ENCODE measurements at places on chromosomes 6 and 20. TPM values are rescaled to one million over a fixed set of nuclear protein-coding genes. Genes with fewer than 3 reads are reported as not detected.

GRCh38 chr6:149963212-149963461, 606 bp upstream of the ULBP1 start:
- DNase-seq: no peak

Gene PHF1
- total RNA-seq: 448 TPM

DNA sequence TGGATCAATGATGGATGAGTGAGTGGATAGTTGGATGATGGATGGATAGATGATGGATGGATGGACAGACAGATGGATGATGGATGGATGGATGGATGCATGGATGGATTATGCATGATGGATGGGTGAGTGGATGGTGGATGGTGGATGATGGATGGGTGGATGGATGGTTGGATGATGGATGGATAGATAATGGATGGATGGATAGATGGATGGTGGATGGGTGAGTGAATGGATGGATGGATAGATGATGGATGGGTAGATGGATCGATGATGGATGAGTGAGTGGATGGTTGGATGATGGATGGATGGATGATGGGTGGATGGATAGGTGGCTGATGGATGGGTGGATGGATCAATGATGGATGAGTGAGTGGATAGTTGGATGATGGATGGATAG, 176.0 kb downstream of the TAF4 start:
- DNase-seq: no peak

Gene PLAGL2
- total RNA-seq: 18.9 TPM

DNA sequence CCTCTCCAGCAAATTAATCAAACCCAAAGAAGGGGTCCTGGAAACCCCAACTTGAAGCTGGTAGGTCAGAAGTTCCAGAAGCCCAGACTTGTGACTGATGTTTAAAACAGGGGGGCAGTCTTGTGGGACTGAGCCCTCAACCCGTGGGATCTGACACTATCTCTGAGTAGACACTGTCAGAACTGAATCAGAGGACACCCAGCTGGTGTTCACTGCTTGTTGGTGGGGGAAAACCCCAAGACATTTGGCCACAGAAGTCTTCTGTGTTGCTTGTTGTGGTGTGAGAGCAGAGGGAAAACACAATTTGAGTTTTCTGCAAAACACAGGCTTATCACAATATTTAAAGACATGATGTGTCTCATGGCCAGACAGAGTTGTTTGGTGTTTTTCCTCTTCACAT, 29.9 kb downstream of the KIF13A start:
- DNase-seq: no peak

GRCh38 chr6:27209659-27210269, 37.7 kb upstream of the PRSS16 start:
- no peak for DNase-seq

Gene DZANK1
- 2.5 TPM for total RNA-seq

DNA sequence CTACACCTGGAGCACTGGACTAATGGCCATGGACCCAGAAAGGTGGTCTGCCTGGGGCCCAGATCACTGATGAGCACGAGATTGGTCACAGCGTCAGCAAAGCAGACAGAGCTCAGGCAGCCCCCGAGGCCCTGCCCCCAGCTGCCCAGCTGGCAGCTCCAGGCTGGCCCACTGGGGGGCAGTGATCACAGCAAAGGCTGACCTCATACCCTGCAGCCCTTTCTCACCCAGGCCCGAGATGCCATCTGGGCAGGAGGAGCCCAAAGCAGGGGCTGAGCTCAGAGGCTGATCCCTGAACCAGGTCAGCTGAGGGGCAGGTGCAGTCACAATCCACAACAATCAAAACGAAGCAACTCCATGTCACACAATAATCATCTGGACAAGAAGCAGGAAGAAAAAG, 4.1 kb downstream of the MAP1LC3A start:
- DNase-seq: no peak

DNA sequence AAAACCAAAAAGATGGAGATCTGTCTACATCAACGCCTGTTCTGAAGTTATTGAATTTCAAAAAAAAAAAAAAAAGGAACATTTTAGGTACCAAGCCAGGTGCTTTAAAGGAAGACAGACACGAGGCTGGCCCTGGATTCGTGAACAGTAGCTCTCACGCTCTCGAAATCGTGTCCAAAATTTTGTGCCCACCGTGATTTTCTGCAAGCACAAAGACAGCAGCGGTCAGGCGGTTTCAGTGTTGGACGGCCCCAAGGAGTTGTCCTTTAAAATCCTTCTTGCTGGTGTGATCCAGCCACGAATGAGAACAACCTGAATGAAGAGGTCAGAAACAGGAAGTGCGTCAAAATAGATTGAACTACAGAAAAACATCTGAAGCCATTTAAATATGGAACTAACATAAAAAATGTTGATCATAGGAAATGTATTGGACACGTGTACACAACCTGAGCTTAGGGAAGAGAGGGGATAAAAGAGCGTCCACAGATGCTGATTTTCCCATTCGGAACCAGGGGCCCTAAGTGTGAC, 78.2 kb downstream of the THBS2 start:
- DNase-seq: no peak

DNA sequence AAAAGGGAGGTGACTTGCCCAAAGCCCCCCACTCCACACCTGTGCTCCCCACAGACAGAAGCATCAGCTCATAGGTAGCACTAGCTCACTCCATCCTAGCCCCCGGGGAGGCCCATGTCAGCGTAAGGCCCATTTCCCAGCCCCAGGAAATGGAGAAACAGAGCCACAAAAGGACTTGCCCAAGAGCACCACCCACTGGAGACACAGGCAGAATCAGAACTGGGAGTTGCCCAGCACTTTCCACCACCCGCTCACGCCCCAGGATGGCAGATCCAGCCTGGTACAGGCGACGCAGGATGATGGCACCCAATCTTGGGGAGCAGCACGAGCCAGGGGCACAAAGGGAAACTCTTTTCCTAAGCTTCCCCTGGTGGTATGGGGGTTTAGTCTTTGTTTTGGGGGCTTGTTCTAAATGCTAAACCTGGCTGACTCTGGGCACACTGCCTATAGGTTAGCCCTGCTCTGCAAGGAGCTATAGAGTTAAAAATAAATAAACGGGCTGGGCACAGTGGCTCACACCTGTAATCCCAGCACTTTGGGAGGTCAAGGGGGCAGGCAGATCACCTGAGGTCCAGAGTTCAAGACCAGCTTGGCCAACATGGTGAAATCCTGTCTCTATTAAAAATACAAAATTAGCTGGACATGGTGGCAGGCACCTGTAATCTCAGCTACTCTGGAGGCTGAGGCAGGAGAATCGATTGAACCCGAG, 11.8 kb downstream of the C20orf203 start:
- DNase-seq: no peak

Gene CST4
- not detected for total RNA-seq

DNA sequence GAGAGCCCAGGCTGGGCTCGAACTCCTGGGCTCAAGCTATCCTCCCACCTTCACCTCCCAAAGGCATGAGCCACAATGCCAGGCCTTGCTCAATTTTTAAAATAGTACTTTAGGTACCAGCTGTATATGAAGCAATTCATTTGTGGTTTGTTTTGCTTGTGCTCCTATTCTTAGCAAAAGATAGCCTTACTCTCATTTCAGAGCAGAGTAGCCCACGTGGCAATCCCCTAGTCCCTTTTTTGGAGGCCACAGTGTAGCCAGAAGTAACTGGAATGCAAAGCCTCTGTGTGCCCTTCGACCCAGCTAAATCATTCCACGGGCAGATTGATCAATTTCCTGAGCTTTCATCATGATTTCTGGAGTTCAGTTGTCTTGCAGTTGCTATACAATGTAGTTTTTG, 372.2 kb downstream of the NRN1 start:
- DNase-seq: no peak

Gene VWA7
- total RNA-seq: 2.8 TPM

- no peak for DNase-seq
Measured at GRCh38 chr6:127022302-127022701, 96.2 kb upstream of the RSPO3 start.

GRCh38 chr6:44235269-44235668, 11.6 kb upstream of the HSP90AB1 start:
- DNase-seq: no peak

GRCh38 chr6:142900227-142900971, 44.6 kb downstream of the HIVEP2 start:
- no peak for DNase-seq

DNA sequence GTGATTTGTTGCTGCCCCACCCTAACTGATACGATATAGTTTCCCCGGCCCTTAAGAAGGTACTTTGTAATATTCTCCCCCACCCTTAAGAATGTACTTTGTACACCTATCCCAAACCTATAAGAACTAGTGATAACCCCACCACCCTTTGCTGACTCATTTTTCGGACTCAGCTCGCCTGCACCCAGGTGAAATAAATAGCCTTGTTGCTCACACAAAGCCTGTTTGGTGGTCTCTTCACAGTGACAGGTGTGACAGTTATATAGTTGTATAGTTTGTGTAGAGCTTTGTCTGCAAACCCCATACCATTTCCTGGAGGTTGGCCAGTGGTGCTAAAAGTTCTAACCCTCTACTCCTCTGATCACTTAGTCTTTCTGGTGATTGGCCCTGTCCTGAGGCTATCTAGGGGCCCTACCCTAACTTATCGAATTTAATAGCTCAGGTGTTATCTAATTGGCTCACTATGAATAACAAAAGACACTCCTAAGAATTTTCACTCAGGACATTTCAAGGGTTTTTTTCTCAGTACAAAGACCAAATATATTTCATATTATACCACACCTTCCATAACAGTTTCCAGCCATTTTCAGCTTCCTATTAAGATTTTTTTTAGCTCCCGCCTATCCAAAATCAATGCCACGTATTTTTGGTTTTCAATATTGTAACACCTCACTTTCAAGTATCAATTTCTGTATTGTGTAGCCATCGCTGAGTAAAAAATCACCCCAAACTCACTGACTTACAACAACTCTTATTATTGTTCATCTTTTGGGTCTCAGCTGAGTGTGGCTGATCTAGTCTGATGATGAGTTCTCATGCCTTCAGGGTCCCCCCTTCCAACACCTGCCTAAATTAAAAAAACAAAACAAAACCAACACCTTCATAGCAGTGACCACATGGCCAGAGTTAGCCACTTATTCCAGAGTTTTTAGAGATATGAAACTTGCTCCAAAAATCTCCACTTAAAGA, 9.8 kb upstream of the BTN1A1 start:
- no peak for DNase-seq

Gene PSORS1C1
- not detected for total RNA-seq

GRCh38 chr20:61809006-61809770, 256.5 kb downstream of the TAF4 start:
- DNase-seq: no peak

Gene TCFL5
- 4.4 TPM for total RNA-seq

DNA sequence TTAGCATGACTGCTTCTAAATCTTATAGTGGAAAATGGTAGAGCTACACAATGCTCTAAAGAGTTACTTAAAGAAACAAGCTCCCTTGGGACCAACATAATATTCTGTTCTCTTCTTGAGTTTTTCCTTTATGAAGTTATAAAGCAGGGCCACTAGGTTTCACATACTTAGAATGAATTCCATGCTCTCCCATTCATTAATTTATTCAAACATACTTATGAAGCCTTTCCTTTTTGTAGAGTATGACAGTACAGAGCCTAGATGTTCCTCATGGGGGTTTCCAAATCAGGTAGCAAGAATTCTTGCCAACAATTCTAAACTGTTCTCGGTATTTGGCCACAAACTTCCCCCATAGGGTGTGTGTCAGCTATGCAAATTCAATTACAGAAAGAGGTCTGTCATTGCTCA, 20.6 kb upstream of the FABP7 start:
- DNase-seq: no peak

Gene MCM9
- total RNA-seq: 37.2 TPM

GRCh38 chr6:12555267-12555666, 161.3 kb upstream of the PHACTR1 start:
- DNase-seq: no peak

DNA sequence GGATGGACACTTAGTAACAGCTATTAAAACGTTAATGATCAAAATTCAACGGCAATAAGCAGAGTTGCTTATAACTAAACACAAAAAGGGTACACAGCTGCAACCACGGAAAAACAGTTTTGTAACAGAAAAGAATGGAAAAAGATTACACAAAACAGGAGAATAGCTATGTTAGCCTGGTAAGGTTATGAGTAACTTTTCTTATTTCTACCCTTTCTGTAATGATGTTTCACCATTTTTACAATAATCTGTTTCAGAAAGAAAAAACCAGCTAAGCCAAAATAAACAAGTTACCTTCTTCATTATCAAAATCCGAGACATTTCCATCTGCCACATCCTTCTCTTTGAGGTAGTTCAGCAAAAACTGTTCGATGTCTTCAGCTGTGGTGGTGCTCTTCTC, 27.4 kb downstream of the TTI1 start:
- no peak for DNase-seq

DNA sequence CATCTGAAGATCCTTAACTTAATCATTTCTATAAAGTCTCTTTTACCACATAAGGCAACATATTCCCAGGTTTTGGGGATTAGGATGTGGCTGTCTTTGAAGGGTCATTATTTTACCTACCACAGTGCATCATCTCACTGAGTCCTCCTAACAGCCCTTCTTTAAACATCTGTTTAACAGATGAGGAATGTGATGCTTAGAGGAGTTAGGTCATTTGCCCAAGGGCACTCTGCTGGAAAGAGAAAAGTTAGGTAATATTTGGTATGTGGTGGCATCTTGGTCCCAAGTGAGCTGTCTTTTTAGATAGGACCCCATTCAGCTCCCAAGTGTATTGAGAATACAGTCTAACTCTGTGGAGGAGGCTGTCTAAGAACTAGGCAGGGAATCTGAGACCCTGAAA, 11.0 kb downstream of the MMP24 start:
- no peak for DNase-seq

DNA sequence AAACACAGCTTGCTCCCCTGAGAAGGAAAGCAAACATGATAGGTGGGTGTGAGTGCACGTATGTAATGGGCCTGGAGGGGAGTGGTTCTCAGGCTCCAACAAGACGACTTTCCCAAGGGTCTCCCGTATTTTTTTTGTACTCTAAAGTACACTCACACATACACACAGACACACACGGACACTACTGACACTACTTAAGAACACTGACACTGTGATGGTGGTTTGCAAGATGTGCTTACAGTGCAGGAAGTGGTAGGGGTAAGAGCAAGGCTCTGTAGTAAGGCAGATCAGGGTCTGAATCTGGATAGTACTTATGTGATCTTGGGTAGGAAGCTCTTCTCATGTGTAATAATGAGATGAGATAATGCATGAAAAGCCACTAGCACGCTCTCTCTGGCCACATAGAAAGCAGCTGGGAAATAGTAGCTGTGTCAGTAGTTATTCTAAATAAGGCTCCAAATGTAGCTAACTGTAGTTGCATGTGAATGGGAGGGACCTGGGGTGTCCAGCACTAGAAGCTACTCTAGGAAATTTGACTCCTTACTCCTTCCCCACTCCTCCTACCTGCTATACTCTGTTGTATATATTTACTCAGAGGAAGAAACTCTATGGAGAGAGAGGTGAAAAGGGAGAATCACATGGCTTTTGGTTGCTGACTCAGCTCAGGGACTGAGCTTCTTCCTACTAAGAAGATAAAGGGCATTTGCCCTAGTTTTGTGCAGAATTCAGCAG, 8.4 kb upstream of the ZBTB24 start:
- no peak for DNase-seq

- no peak for DNase-seq
Measured at GRCh38 chr6:22239261-22239921, 57.4 kb downstream of the PRL start.

GRCh38 chr20:15843777-15844176, 729.5 kb downstream of the KIF16B start:
- DNase-seq: no peak

All from T-helper 17 cell (primary cell).